ENCODE measurements at places on chromosomes 12 and 14. TPM values are rescaled to one million over a fixed set of nuclear protein-coding genes. Genes with fewer than 3 reads are reported as not detected.
A peak's percentile ranks its signal among the peaks of the same experiment; 100 is the strongest.

Gene HOXC12
- not detected for polyA plus RNA-seq

Gene OVCH1
- polyA plus RNA-seq, result not detected

Gene FAM177A1
- 153 TPM for polyA plus RNA-seq

Gene EIF2B2
- 93.2 TPM for polyA plus RNA-seq

Gene SOAT2
- 29.4 TPM for polyA plus RNA-seq

Gene PAPLN
- 7.6 TPM for polyA plus RNA-seq

Gene AKAP5
- 1.4 TPM for polyA plus RNA-seq

Gene IFI27
- 7.3 TPM for polyA plus RNA-seq

Gene NYNRIN
- polyA plus RNA-seq, result 34.5 TPM

GRCh38 chr14:47392326-47392725 is 283.1 kb downstream of the MDGA2 start:
- DNase-seq, result peak; percentile 22

DNA sequence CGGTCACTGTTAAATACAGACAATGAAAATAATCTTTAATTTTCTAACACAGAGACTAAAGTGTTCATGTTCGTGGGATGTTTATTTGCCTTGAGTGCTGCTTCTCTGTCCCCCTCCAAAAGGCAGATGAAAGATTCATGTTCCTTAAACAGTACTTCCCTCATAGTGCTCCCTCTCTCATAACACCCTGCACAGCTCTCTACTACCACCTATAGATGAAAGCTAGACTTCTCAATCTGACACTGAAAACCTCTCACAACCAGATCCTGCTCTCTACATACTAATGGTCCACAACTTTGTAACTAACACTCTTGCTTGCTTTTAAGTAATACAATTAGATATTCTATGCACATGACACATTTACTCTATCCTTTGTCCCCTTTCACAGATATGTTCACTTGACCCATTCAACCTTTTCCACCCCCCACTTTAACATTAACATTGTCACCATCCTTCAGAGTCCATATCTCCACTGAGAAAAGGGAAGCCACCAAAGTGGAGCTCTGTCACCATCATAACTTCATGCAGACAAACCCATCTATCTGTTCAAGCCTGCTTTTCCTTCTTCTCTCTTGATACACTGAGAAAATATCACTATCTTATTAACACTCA is 266.4 kb upstream of the USP15 start:
- peak; percentile 56 for DNase-seq

GRCh38 chr12:74781991-74782485 is 244.4 kb downstream of the ATXN7L3B start:
- DNase-seq, result no peak

DNA sequence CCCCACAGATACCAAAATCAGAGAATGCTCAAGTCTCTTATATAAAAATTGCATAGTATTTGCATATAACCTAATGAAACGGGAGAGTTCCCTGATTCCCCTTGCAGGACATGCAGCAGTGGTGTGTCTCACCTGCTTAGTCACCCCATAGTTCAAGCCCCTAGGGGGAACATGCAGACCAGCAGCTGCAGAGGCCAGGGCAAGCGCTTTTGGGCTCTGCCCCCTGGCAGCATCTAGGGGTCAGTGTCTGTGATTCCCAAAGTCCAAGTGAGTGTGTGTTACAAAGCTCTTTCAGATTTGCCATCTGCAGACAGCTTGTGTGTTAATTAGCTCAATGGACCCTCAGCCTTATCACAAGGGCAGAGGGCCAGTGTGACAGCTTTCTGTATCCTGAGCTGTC is 110.1 kb downstream of the DNAI7 start:
- DNase-seq, result no peak

DNA sequence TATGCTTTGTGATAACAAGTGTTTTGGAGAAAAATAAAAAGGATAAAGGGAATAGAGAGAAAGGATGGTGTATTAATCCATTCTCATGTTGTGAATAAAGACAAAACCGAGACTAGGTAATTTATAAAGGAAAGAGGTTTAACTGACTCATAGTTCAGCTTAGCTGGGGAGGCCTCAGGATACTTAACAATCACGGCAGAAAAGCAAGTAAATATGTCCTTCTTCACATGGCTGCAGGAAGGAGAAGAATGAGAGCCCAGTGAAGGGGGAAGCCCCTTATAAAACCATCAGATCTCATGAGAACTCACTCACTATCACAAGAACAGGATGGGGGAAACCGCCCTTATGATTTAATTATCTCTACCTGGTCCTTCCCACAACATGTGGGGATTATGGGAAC is 18.1 kb upstream of the C12orf42 start:
- no peak for DNase-seq

DNA sequence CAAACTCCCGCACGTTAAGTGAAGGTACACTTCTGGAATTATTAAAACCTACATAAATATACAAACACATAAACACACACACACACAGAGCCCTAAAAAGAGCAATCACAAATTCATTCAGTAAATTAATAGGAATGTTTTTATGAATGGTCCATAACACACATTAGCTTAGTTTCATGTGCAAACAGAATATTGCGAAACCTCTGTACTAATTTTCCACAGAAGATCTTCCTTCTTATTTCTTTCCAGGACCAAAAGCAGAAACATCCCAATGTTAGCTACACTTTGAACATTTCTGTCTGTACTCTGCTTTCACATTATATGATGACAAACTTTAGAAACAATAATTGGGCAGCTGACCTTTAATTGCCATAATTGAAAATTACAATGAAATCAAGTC is 101.6 kb downstream of the SOX5 start:
- no peak for DNase-seq

- no peak for DNase-seq
Measured at GRCh38 chr12:53956251-53956887, 1.7 kb downstream of the HOXC12 start.

GRCh38 chr12:45994736-45995135 is 4.4 kb upstream of the SCAF11 start:
- no peak for DNase-seq

- no peak for DNase-seq
Measured at GRCh38 chr12:33111850-33112249, 215.3 kb upstream of the PKP2 start.

GRCh38 chr12:25472453-25472852 is 80.6 kb downstream of the LMNTD1 start:
- DNase-seq, result no peak

DNA sequence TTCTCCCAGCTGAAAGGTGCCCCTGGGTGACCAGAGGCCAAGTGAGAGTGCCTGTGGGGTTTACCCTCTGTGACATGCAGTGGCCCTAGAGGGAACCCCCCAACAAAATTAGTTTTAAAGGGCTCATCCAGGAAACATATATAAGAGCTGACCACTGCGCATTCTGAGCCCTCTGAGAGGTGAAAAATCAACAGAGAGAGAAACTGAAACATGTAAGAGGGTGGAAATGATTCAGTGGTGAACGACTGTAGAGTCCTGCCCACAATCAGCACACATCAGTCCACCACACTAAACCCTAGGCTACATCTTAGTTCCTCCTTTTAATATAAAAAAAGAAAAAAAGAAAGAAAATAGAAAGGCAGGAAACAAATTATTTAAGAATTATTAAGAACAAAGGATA is 21.0 kb upstream of the ACSM4 start:
- DNase-seq, result no peak

DNA sequence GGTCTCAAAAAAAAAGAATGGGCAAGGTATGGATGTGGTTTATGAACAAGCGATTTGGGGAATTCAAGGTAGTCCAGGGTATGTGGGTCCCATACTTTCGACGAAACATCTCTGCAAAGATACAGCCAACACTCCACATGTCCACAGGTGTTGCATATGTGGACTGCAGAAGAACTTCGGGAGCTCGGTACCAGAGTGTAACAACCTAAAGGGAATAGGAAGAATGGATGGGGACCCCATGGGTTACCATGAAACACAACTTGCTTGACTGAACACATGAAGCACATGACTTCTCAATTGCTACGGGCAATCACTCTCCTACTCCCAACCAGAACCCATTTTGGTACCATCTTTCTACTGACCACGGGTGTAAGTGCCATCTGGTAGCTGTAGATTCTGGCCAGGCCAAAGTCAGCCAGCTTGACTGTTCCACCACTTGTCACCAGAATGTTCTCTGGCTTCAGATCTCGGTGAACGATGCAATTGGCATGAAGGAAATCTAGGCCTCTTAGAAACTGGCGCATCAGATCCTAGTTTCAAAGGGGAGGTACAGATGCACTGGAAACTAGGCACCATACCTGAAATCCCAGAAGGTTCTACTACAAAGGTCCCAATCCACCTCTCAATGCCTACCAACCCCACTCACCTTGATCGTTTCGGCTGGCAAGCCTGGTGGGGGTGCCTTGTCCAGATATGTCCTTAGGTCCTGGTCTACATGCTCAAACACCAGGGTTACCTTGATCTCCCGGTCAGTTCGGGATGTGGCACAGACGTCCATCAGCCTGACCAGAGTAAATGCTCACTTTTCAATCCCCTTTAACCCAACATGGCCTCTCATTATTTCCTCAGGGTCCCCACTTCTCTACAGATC is 1.3 kb downstream of the CDK4 start:
- no peak for DNase-seq

DNA sequence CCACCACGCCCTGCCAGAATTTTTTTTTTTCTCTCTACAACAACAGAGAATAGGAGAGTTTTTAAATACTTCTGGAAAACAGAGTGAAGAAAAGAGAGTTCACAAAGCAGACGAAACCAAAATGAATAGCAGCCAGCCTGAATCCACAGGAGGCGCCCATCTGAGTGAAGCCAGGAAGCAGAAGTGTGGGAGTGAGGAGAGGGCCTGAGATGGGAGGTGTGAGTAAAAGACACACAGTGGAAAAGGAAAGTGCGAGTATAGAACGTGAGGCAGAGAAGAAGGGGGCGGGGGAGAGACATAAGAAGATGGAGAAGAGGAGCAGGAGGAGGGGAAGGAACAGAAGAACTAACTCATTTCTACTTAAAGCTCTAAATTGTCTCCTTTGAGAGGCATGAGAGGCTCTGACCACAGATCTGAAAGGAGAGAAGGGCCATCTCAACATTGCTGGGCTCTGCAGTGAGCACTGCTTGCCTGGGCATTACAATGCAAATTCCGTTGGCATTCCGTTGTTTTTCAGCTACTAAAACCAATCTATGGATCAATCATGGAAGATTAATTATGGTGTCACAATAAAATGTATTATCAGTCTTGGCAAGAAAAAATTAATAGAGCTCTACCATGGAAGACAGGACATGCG is 140.1 kb upstream of the CPSF6 start:
- no peak for DNase-seq

DNA sequence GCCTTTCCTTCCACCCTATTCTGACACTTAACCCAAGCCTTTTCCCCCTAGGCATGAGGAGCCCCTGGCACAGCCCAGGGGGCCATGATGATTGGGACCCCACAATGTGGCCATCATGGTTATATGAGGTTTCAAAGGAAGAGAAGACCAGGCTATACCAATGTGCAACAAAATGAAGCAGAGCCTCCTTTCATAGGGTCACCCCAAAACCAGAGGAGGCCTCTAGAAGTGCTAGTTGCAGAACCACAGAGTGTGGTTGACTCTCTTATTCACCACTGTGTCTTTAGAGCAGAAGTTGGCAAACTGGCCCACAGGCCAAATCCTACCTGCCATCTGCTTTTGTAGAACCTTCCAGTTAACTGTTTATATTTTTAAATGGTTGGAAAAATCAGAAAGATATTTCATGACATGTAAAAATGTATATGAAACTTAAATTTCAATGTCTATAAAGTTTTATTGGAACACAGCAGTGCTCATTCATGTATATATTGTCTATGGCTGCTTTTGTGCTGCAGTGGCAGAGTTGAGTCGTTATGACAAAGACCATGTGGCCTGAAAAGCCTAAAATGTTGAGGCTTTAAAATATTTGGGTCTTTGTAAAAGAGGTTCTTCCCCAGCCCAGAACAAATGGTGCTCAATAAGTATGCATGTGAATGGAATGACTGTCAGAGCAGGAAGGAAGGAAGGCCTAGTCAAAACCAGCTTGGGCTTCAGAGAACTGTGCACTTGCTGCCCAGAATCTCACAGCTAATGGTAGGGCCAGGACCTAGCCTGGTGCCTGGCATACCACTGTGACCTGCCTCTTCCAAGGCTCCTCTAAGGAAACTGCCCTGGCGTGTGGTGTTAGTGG is 49.2 kb downstream of the SUSD6 start:
- no peak for DNase-seq

DNA sequence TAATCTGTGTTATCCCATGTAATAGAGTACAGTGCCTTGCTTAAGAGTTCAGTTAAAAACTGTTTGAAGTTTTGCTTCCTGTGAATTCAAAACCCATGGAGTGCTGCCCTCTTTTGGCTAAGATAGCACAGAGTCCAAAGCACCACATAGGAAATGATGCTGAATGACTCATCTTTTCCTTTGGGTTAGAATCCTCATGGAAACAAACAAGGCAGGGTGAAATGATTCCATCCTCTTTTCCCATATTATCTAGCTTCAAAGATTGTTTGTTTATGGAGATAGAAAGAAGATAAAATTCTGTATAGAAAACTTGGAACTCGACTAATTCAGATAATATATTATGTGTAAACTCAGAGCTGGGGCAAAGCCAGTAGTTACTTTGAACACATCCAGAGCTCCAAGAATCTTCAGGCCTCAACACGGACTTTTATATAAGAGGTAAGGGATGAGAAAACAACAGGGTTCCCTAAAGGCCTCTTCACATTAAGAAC is 87.4 kb downstream of the OTOGL start:
- DNase-seq, result peak; percentile 93

DNA sequence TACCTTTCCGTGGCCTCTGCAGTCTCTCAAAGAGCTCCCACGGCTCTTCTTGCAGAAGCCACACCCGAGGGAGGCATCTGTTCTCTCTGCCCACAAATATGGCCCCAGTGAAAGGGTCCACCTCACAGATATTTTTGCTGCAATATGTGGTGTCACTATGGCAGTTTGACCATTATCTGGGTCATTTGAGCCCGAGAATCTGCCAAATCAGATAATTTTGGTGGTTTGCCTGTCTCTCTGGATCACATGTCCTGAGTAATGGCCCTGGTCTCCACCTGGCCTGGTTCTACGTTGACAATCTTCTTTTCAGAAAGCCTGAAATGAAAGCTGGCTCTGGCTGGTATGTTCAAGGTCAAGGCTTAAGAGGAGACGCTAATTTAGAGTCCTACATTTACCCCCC is 5.7 kb upstream of the WSCD2 start:
- no peak for DNase-seq

DNA sequence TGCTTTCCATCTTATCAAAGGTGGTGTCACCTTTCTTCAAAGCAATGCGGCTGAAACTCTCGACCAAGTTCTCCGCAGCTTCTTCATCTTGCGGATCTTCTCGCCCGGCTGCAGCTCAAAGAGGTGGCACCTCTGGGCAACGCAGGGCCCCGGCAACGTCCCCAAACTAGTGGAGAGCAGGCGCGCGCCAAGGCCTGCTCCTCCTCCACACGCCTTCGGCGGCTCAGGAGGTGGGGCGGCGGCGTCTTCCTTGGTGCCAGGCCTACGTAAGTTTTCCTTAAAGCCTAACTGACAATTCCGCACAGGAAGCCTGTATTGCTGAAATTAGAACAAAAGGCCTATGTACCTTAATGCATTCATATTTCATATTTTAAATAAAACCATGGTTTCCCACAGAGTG is 112.0 kb downstream of the TMX1 start:
- no peak for DNase-seq

DNA sequence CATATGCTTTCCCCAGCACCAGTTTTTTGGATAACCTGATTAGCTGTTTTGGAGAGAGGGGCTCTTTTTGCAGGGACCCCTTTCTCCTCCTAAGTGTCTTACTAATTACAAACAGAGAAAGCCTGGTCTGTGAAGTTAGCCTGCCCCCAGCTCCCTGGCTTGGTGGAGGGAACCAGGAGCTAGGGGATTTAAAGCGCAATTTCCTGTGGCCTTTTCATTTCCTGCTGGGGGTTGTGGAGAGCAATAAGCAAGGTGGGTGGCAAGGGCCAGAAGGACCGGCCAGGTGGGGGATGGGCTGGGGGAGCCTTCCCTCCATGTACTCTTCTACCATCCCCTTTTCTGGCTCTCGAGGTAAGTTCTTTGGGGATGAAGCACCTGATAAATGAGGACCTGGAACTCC is 4.1 kb upstream of the CISTR start:
- DNase-seq, result no peak

Measured in hepatocyte (in vitro differentiated cells).